ENCODE measurements at places on chromosomes 13 and 19. TPM values are rescaled to one million over a fixed set of nuclear protein-coding genes. Genes with fewer than 3 reads are reported as not detected.

DNA sequence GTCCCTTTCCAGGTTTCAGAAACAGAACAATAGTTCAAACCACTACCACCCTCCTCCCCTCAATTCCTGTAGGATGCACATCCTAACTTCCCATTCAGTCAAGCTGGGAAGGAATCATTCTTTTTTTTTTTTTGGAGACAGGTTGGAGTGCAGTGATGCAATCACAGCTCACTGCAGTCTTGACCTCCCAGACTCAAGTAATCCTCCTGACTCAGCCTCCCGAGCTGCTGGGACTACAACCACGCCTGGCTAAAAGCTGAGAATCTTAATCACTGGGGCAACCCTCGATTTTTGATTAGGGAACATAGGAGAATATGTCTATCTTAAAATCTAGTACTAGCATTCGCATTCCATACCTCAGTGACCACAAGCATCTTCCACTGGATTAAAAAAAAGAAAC, 146.2 kb downstream of the ABCC4 start:
- no peak for DNase-seq

DNA sequence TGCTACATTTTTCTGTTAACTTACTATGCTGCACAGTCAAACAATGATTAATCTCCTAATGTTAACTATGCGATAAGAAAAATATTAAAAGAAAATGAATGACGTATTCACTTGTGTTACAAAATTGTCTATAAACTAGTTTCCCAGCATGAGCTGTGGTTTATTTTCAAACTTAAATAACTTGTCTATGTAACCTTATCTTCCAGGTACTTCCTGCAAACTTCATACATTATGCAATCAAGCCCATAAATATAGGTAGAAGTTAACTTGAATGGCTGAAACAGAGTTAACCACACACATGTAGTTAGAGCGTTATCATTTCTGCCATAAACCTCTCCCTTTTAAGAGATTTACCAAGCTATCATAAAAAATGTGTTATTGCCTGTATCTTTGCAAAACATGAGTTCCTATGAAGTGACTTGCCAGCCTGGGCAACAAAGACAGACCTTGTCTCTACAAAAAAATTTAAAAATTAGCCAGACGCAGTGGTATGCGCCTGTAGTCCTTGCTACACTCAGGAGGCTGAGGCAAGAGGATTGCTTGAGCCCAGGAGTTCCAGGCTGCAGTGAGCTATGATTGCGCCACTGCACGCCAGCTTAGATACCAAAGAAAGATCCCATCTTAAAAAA, 17.7 kb upstream of the KLF5 start:
- no peak for DNase-seq

GRCh38 chr13:21326155-21327031, 132.7 kb downstream of the ZDHHC20 start:
- no peak for DNase-seq

- DNase-seq = no peak
These were observed 14.7 kb upstream of the SIGLEC6 start for GRCh38 chr19:51546107-51546649.

- no peak for DNase-seq
These were observed 790 bp downstream of the TPM4 start for GRCh38 chr19:16076958-16077611.

GRCh38 chr13:49098198-49098597, 121.9 kb upstream of the MLNR start:
- no peak for DNase-seq

SULT2A1 gene
- not detected for polyA plus RNA-seq

DNA sequence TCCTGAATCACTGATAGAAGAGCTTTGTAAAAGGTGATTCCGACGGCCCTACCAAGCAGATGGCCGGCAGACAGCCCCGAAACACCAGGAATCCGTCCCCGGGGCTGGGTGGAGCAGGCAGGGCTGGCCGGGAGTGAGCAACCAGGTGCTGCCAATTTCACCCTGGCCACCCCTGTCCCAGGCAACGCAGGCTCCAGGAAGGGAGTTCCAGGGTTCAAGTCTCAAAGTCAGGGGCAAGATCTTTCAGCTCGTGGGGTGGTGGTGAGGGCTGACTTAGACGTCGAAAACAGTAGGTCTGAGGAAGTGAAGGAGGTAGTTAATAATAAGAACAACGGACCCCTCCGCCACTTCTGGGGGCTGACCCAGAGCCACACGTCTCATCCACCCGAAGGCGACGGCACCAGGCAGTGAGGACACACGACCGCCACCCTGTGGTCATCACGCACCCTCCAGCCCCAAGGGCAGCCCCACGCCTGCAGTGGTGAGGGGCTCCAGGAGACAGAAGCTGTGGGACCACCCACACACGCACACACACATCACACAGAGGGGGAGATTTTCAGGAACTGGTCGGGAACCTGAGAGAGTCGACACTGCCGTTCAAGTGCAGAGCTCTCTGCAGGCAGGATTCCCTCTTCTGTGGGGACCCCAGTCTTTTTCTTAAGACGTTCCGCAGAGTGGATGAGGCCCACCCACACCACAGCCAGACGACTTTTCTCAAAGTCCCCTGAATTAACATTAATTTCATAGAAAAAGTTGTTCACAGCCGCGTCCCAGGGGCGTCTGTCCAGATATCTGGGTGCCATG, 67.2 kb downstream of the SPACA7 start:
- no peak for DNase-seq

DNA sequence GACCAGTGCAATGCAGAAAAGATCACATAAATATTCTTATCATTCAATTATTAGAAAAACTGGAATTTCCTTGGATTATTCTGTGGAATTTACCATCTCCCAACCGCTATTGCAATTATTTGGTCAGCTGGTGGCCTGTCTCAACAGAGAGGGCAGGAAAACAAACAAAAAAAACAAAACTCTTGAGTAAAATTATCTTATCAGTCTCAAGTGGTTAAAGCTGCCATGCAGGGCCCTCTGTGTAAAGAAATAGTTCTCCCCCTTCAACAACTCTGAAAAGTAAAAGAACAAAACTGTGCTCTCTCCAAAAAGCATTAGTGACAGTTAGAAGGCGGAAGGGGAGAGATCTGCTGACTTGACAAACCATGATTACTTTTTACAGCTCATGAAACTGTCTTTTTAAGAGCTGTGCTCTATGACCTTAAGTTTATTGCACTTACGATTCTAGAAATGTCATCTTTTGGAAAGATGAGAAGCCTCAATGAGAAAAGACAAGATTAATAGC, 152.3 kb downstream of the DLEU7 start:
- no peak for DNase-seq

- no peak for DNase-seq
These were observed 100.7 kb upstream of the OBI1 start for GRCh38 chr13:78759704-78760103.

DHDH gene
- 0.54 TPM for polyA plus RNA-seq
